Nephron progenitor cell (in vitro differentiated cells): ENCODE measurements at places on chromosomes 6 and 20.

DNA sequence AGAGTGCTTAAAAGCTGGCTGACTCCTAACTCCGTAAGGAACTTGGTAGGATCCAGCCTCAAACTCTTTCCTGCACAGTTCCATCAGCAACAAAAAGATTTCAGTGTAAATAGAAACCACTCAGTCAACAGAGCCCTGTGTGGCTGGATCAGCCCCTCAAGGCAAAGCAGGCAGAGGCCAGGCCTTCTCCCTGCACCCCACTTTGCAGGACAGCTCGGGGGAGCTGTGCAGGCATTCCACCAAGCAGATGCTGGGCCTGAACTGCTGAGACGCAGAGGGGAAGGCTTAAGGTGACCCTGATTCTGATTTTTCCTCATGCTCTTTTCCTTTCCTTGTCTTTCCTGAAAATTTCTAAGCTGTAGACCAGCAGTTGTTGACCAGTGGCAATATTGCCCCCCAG is 91.5 kb downstream of the NFATC2 start:
- no peak for DNase-seq

- no peak for DNase-seq
These were observed 30.2 kb downstream of the SNX9 start for GRCh38 chr6:157853018-157853805.

GRCh38 chr20:60407011-60407771 is 449.0 kb downstream of the CDH26 start:
- no peak for DNase-seq

- no peak for DNase-seq
These were observed 31.4 kb upstream of the CEP162 start for GRCh38 chr6:84258866-84259265.

DNA sequence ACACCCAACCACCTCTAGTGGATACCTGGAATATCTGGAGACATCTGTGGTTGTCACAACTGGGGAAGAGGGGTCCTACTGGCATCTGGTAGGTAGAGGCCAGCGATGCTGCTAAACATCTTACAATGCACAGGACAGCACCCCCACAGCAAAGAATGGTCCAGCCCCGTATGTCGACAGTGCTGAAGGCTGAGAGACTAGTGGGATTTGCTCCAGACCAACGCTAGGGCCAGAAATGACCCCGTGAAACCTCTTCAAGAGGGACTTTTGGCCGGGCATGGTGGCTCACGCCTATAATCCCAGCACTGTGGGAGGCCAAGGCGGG is 7.2 kb downstream of the PREX1 start:
- DNase-seq = no peak

GRCh38 chr6:78578430-78578829 is 288.9 kb upstream of the IRAK1BP1 start:
- no peak for DNase-seq

DNA sequence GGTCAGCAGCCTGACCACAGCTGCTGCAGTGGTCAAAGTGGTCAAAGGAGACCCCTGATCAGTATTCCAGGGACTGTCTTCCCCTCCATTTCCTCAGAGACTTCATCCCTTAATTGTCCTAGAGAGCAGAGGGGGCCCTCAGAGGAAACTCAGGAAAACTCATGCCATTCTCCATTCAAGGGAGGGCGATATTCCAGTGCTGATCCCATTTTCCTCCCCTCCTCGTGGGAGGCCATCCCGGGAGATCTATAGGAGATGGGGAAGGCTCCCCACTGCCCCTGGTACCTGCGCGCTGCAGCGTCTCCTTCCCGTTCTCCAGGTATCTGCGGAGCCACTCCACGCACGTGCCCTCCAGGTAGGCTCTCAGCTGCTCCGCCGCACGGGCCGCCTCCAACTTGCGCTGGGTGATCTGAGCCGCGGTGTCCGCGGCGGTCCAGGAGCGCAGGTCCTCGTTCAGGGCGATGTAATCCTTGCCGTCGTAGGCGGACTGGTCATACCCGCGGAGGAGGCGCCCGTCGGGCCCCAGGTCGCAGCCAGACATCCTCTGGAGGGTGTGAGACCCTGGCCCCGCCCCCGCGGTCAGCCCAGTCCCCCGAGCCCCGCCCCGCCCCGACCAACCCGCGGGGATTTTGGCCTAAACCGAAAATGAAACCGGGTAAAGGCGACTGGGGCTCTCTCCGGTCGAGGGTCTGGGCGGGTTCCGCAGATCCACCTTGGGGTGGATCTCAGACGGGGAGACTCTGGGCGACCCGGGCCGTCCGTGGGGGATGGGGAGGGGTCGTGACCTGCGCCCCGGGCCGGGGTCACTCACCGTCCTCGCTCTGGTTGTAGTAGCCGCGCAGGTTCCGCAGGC is 878 bp downstream of the HLA-C start:
- peak; percentile 68 for DNase-seq
